ENCODE measurements at places on chromosomes 16 and 17.

DNA sequence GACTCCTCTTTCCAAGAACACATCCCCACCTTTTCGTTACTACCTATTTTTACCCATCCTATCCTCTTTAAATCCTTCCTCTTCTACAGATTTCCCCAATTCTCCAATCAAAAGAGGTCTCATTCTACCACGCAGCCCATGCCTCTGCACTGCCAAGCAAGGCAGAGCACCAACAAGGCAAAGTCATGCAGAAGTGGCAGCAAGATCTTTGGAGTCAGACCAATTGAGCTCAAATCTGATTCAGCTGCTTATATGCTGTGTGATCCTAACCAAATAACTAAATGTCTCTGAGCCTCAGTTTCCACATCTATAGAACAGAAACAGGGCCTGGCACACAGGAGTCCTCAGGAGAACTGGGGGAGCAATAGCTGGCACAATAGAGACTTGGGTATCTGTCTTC is 41.0 kb downstream of the TOM1L2 start:
- DNase-seq: no peak

DNA sequence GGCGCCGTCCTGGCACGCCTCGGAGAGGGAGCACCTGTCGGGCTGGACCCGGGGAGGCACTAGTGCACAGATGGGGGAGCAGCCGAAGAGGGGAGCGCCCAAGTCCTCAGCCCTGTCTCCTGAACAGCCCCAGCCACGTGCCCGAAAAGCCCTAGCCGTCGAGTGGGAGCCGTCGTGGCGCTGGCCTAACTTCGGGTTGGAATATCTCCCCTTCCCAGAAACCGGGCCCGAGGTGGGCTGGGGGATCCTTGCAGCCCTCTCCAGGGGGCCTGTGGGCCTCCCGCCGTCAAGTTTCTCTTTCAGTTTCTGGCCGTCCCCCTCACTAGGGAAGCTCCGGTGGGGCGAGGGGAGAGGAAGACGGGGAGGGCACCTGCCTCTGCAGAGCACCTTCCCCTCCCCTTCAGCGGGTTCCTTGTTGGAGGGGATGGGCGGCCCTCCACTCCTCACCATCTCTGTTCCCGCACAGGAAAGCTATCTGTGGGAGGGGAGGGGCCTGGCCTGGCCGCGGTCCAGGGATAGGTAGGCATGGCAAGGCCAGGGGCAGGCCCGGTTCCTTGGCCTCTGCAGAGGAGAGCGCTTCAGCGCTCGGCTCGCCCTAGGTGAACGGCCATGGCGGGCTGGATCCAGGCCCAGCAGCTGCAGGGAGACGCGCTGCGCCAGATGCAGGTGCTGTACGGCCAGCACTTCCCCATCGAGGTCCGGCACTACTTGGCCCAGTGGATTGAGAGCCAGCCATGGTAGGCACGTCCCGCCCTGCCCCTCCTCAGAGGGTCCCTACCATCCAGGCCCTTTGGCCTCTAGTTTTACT is 709 bp downstream of the STAT5A start:
- no peak for DNase-seq

DNA sequence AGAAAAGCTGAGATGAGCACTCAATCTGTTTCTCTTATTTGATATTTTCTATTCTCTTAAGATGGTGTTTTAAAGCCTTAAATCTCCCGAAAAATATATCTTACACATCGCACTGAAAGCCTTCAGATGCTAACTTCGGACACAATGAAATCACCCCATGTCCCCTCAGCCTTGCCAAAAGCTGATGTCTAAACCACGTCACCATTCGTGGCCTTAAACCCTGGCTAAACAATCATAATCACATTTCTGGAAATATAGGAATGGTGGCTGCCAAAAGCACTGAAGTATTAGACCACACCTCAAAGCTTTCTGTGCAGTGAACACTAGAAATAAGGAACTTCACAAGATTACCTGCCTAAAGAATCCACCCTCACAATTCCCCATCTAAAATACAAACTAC is 402.7 kb downstream of the SOX9 start:
- no peak for DNase-seq

DNA sequence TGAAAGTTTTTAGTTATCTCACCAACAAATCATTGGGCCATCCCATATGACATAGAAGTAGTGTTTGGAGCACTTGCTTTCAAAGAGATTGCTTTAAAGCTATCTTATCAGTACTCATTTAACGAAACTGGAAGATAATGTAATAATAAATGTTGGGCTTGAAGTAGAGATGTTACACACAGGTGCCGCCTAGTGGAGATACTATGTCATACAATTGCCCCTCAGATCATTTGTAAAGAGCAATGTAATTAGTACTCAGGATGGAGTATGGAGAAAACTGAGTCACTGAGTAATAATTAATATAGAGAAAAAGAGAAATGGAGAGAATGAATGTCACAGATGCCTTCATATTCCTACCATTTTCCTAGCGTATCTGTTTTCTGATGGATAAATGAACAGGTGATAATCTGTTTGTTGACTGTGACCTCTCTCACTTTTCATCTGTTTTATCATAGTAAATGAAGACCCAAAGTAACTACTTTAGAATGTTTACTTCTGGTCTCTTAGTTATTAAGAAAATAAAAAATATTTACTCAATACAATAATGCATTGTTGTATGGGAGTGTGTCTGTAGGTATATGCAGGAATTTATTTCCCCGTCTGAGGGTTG is 80.4 kb downstream of the EFCAB5 start:
- peak; percentile 22 for DNase-seq

Data from renal cortex interstitium (tissue), 15 donors.